ENCODE measurements at places on chromosomes 5 and 9.

GRCh38 chr9:133135146-133135745, 14.2 kb upstream of the RALGDS start:
- no peak for DNase-seq

DNA sequence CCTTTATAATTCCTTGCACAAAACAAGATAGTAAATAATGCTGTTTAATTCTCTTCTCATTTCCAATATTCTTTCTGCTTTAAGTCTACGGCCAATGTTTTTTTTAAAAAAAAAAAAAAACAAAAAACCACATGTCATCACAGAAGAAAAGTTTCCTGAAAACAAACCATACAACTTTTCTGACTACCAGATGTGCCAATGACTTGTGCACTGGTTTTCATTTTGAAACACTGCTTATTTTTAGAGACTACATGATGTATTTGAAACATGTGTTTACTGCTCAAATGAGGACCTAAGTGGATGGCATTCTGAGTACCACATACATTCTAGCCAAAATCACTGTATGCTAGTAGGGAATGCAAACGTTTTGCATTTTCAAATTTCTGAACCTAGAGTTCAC, 167.9 kb downstream of the GLIS3 start:
- no peak for DNase-seq

- peak; percentile 37 for DNase-seq
Observed at GRCh38 chr9:91896513-91897121, 53.4 kb downstream of the ROR2 start.

GRCh38 chr5:176889321-176890280, 9.5 kb downstream of the HK3 start:
- no peak for DNase-seq

DNA sequence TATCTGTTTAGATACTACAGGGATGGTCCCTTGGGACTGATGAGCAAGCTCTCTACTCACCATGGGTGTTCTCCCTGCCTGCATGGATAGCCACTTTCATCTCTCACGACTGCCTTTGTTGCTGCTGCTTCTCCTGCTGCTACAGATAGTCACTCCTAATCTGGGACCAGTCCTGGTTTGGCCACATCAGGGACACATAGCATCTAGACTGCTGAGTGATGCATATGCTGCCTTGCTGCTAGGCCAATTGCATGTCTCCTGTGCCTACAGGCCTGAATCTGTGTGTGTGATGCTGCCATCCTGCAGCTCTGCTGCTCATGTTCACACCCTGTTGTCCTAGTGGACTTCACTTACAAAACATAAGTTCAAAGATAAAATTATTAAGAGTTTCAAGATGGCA, 297.1 kb downstream of the HCN1 start:
- no peak for DNase-seq

DNA sequence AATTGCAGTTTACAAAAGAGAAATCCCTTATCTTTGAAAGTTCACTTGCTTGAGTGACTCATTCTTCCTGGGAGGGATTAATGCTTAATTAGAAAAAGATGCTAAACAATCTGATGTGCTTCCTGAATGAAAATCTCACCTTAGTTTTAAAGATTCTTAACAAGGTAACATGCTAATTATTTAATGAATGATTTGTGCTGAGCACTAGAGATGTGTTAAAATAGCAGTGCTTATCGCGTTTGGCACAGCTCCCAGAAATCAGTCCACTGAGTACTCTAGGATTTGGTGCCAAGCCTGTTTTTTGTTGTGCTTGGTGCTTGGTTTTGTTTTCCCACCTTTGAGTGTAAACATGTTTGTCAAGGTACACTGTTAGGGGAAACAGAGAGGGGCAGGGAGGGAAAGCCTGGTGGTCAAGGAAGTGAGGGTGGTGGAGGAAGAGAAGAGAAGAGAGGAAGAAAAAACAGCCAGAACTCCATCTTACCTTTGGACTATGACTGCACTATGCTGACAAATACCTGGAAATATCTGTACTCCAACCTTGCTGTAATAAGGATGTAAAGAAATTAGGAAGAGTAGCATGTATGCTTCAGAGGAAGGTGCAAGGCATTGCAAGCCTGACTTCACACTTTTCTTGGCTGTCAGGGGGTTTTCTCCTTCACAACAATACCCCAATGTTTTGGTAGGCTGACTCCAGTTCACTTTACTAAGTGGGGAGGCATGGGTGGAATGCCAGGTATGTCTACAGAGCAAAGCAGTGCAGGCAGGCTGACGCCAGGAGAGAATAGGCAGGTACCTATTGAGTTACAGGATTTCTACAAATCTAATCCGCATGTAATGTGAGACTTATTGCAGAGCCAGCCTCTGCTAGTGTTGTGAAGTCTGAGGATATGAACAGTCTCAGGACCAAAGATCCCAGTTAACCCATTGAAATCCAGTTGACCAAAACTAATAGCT, 157.2 kb upstream of the ISL1 start:
- peak; percentile 22 for DNase-seq

DNA sequence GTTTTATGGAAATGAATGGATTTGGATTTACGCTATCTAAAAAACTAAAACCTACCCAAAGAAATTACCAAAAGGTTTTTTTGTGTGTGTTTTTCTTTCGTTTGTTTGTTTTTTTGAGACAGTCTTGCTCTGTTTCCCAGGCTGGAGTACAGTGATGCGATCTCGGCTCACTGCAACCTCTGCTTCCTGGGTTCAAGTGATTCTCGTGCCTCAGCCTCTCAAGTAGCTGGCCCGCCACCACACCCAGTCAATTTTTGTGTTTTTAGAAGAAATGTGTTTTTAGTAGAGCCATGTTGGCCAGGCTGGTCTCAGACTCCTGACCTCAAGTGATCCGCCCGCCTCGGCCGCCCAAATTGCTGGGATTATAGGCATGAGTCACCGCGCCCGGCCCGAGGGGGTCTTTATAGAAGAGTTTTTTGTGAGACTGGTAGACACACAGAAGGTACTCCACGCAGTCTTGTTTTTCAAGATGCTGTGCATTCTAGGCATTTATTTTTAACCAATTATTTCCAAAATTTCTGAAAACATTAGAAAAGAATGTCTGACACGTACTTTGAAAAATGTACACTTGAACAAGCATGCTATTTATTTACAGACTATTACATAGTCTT, 75.7 kb downstream of the NR6A1 start:
- DNase-seq = no peak

GRCh38 chr5:181191526-181192336, 13.3 kb downstream of the TRIM7 start:
- DNase-seq = no peak

DNA sequence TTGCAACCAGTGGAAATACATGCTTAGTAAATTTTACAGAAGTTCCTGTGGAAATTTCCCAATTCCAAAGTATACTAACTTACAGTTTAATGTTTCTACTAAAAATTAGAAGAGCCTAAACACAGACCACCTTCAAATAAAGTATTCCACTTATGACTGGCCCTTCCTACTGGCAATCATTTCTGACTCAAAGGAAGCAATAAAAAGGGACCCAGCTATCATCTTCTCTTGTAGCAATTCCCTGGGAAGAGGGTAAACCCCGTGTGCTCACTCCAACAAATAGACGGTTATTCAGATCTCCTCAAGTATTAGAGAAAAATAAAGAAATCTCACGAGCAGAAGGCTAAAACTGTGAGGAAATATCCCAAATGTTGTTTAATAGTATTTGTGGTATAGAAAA, 43.3 kb downstream of the GOLPH3 start:
- DNase-seq = no peak

GRCh38 chr9:129555512-129556215, 65.2 kb downstream of the C9orf50 start:
- no peak for DNase-seq

GRCh38 chr9:37348917-37349316, 73.6 kb upstream of the GRHPR start:
- DNase-seq = no peak

DNA sequence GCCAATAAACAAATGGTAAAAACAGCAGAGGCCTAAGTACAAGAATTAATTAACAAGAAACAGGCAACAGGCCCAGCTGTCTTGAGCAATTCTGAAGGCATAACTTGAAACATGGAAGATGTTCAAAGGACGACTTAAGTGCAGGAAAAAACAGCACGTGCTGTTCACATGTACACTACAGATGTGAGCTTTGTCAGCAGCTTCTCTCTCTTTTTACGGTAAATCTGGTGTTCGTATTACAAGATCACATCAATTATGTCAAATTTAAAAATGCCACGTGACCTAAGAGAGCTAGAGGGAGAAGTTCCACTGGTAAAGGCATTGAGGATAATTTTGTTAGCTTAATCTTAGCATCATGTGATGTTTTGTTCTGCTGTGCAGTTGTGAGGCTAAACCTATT, 281.1 kb downstream of the PSAT1 start:
- DNase-seq = no peak

GRCh38 chr9:69519470-69520240, 152.5 kb downstream of the APBA1 start:
- no peak for DNase-seq

GRCh38 chr5:138068742-138069600, 14.9 kb upstream of the WNT8A start:
- peak; percentile 4 for DNase-seq

- no peak for DNase-seq
Observed at GRCh38 chr9:84926793-84927192, 257.3 kb downstream of the NTRK2 start.

GRCh38 chr5:133605323-133605722, 7.0 kb downstream of the FSTL4 start:
- DNase-seq = no peak

GRCh38 chr5:168936511-168936910, 357.3 kb upstream of the PANK3 start:
- DNase-seq = no peak

GRCh38 chr9:121821326-121821725, 169.9 kb downstream of the DAB2IP start:
- no peak for DNase-seq

- no peak for DNase-seq
Observed at GRCh38 chr9:92055624-92056023, 59.6 kb downstream of the SPTLC1 start.

Data from NCI-H774 (cell line).